ENCODE measurements at places on chromosomes 1 and 21.
A peak's percentile ranks its signal among the peaks of the same experiment; 100 is the strongest.

DNA sequence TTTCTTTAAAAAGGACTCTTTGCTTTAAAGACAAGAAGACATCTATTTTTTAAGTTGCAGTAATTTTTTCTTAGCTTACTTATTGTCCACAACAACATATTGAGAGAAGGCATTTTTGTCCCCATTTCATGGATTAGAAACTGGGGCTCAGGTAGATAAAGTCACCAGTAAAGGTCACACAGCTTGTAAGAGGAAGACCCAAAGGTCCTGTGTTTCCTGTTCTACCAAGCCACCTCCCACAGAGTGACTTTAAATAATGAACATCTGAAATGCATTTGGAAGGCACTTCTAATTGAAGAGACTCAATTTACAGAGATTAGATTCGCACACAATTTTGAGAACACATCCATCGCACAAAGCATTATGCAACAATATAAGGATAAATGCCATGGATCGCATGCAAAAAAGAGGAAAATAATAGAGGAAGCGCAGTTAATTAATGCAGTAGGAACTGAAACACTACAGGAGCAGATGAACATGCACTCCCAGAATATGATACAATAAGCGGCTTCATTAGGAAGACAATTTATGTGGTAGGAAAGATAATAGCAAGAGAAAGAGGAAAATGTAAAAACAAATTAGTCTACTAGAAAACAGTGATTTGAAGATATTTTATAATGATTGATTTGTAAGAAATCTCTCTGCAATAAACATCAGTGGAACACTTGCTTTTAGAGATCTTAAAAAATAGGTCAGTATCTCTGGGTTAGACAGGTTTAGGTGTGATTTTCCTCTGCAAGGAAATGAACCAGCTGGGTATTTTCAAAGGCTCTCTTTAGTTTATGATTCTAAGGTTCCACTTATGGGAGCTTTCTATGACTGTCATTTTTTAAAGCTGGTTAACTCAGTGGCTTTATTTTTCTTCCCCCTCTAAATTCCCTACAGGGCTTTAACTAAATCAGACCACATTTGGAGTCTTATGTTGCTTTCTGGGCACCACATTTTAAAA, 27.1 kb upstream of the CD2 start:
- DNase-seq: no peak

GRCh38 chr21:16007943-16008342, 278.2 kb downstream of the USP25 start:
- DNase-seq: peak; percentile 30

GRCh38 chr1:155137154-155137949, 1.7 kb downstream of the SLC50A1 start:
- DNase-seq: no peak

- DNase-seq: no peak
These were observed 141.1 kb downstream of the TLR5 start for GRCh38 chr1:223001653-223002634.

DNA sequence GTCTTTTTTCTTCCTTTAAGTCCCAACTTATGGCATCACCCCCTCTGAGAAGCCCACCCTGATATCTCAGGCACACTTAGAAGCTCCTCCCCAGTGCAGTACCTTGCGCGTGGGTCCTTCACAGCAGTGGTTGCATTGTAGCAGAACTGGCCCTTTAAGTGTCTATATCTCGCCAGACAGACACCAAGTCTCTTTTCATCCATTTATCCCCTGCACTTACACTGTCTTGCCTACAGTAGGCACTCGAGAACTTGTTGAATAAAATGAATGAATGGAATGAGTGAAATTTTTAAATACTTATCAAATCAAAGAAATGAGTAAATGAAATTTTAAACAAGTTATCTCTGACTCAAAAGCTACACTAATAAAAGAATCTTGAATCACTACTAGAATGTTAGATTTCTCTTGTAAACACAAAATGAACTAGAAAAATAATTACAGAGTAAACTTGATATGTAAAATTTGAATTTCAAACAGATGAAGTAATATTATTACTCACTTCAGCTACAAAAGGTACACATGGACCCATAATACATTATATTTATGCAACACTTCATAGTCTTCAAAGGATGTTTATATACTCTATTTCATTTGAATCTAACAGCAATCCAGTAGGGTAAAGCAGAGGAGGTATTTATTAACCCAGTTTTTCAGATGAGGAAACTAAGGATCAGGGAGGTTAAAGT, 54.7 kb upstream of the MAN1A2 start:
- no peak for DNase-seq

GRCh38 chr1:244665771-244666217, 12.9 kb downstream of the DESI2 start:
- peak; percentile 59 for DNase-seq

DNA sequence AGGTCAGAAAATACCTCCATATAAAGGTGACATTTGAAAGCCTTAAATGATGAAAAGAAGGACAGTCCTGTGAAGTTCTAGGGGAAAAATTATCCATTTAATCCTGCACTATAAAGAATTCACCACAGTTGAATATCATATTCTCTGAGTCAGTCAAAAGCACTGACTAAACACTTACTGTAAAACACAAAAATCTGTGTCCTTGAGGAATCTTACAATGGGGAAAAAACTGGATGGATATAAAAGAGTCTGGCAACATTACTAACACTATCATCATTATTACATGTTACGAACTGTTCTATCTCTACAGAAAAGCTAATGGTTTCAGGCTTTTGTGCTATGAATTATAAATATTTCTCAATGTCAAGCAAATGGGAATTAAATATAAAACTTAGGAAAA, 42.4 kb upstream of the HP1BP3 start:
- DNase-seq: no peak

DNA sequence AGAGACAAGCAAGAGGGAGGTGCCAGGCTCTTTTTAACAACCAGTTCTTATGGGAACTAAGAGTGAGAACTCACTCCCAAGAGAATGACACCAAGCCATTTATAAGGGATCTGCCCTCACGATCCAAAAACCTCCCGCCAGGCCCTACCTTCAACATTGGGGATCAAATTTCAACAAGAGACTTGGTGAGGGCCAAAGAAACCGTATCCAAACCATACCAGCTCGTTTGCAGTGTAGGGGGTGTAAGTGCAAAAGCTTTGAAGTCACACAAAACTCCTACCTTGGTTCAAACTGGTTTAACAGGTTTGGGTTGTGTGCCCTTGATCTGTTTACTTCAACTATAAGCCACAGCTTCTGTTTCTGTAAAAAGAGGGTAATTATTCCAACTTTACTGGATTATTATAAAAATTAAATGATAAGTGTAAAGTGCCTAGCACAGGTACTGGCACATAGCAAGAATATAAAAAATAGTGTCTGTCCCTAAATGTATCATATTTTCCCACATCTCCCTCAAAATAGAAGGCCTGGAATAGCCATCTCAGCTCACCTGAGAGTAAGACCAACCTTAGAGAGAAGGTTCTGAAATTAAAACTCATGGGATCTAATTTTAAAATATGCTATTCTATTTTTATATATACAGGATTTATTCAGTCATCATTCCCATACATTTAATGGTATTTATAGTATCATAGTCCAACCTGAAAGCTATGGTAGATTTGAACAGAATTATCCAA, 7.0 kb upstream of the USP25 start:
- no peak for DNase-seq

DNA sequence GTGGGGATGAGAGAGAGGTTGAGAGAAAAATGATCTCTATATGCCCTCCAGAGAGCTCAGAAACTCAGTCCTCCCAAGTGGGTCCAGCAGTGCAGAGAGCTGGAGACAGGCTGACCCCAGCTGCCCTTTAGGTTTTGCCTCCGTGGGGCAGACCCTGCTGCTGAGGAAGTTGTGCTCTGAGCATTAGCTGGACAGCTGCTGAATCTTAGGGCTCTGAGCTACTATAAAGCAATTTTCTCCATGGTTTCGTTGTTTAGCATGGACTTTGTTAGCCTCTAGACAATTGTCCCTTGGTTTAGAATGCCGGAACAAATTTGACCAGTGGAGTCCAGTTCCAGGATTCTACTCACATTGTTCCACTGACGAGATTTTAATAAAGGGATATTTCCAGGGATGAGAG, 22.1 kb downstream of the BATF3 start:
- DNase-seq: no peak

DNA sequence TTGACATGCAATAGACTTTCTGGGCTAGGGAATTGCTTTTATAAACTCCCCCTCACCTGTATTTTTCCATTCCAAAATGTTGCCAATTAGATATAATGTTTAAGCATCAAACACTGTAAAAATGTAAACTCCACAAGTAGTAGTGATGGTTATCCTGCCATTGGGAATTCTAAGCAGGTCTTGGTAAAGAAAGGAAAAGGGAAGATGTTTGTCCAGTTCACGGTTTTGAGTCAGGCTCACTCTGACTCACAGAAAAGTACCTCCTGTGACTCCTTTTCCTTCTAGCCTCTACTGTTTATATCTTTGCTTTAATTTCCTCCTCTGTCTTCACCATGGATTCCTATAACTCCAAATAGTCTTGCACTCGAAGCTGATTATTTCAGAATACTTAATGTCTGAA, 19.0 kb upstream of the PTPN14 start:
- no peak for DNase-seq

- DNase-seq: no peak
These were observed 8.7 kb upstream of the RNU1-2 start for GRCh38 chr1:16886860-16887605.

DNA sequence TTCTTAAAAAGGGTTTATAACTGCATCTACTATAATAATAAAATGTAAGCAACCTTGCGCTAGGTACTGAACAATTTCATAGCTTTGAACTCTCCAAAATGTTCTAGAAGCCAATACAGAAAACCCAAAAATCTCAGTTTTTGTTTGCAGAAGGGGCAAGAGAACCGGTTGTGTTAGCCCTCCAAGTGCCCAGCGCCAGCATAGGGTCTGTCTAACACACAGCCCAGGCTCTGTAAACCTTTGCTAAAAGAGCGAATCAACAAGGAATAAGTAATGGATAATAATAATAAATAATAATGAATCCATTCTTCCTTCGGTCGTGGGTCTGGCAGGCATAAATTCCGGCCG, 333 bp upstream of the CHAF1B start:
- no peak for DNase-seq

DNA sequence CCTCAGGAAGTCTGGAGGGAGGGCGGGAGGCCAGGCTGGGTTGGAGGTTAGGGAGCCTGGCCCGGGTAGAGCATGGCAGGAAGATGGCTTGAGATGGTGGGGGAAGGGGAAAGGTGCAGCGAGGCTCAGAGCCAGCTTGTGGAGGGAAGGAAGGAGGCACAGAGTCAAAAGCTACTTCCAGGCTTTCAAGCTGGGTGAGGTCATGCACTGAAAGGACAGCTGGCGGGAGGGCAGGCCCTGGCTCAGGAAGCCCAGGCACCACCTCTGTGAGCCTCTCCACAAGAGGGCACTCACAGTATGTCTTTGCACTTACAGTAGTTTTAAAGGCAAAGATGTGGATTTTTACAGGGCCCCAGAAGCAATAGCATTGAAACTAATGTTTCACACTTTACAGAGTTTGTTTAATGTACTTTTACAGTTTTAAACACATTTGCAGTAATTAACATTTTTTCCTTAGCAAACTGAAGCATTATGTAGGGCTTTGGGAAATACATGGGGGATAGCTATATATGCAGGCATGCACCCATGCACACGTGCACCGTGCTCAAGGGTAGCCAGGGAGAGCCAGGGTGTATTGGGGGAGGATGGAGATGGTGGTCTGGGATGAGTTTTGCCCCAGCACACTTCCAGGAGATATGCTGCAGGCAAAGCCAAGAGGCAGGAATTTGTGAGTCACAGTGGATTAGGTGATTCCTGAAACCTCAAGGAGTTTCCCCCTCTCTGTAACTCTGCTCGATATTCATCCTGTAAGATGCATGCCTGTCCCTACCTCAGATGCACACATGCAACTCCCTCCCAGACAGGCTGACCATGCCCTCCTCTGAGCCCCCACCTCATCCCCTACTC, 6.1 kb upstream of the ADAM15 start:
- no peak for DNase-seq

DNA sequence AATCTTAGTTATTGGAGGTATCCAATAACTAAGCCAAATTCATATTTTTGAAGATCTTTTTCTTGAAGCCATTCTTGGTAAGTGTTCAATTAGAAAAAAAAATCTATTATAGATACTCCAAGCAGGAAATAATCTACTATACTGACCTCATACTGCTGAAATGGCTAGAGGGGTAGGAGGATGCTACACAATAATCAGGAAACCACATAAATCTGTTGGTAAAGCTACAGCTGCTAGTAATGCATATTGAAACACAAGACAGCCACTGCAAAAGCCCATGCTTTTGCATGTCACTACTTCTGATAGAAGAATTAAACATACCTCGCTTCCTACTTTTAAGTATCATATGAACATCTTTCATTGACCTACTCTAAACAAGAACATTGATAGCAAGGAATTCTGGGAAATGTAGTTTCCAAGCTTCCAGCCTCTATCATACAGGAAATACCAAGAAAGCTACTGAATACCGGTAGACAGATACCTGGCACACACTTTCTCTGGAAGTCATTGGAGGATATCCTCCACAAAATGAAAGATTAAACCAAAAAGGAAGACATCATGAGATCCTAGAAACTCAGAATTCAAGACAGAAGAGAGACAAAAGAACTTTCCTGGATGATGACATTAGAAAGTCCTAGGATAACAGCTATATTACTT, 103.0 kb upstream of the VAV3 start:
- no peak for DNase-seq

- DNase-seq: no peak
These were observed 72.5 kb downstream of the CD34 start for GRCh38 chr1:207838156-207839082.

GRCh38 chr21:34195335-34195734, 122.0 kb downstream of the MRPS6 start:
- DNase-seq: no peak

GRCh38 chr1:44806025-44806703, 987 bp downstream of the DYNLT4 start:
- no peak for DNase-seq

DNA sequence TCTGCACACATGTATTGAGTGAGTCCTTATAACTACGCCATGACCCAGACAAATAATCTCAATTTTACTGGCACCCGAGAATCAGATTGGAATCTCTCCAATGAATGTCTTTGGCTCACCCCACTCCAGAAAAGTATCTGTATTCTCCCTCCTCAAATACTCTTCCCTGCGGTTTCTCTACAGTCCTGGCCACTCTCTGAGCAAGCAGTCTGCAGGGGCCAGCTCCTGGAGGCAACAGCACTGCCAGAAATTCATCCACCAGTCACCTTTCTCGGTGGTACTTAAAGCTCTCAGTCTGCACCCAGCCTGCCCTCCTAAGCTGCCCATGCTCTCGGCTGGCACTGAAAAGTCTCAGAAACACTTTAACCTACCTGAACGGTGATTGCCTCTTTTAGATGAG, 16.1 kb upstream of the LYST start:
- DNase-seq: no peak
